ELR (cell line): ENCODE measurements at places on chromosomes 16 and 17.

GRCh38 chr17:82177276-82177675 lies 35.4 kb downstream of the CCDC57 start:
- no peak for DNase-seq

GRCh38 chr17:64596439-64596838 lies 65.7 kb downstream of the SMURF2 start:
- DNase-seq = no peak

GRCh38 chr16:46843898-46844642 lies 13.1 kb upstream of the C16orf87 start:
- DNase-seq = no peak

- peak; percentile 30 for DNase-seq
Observed at GRCh38 chr17:28973425-28973824, 22.1 kb upstream of the PHF12 start.

- DNase-seq = no peak
Observed at GRCh38 chr16:83301971-83302370, 505.8 kb upstream of the HSBP1 start.

GRCh38 chr17:64599827-64600226 lies 62.3 kb downstream of the SMURF2 start:
- no peak for DNase-seq

- no peak for DNase-seq
Observed at GRCh38 chr16:11072420-11073153, 128.2 kb downstream of the CLEC16A start.

GRCh38 chr17:50079334-50080095 lies 15.6 kb upstream of the PDK2 start:
- DNase-seq = peak; percentile 72

DNA sequence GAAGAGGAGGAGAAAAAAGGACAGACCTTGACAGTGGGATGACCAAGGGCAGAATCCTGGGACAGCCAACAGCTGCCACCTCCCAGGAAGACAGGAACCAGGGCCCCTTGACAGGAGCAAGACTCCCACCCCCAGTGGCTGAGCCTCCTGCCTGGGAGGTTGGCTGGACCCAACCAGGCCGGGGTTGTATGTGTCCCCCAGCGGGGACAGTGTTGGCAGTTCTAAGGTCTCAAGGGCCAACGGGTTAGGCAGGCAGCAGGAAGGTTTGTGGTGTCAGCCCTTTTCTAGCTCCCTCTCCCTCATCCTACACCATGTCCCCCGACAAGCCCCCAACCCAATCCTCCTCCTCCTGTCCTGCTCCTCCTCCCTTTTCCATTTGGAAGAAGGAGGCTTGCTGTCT lies 126.2 kb downstream of the MRM1 start:
- DNase-seq = no peak

DNA sequence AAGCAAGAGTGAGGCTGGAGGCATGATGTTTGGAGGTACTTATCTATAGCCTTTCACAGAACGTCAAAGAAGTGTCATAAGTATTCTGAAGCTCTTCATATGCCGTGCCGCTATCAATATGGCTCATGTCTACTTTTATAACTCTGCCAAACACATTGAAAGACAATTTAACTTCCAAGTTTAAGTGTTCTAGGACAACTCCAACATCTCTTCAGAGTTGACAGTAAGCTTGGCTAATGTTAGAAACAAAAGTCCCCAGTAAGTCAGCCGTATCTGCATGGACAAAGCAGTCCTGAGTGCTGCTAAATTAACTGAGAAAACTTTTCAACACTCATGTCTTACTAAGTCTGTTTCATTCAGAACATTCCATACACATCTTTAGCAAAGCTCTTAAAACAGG lies 32.2 kb downstream of the GRB2 start:
- no peak for DNase-seq

DNA sequence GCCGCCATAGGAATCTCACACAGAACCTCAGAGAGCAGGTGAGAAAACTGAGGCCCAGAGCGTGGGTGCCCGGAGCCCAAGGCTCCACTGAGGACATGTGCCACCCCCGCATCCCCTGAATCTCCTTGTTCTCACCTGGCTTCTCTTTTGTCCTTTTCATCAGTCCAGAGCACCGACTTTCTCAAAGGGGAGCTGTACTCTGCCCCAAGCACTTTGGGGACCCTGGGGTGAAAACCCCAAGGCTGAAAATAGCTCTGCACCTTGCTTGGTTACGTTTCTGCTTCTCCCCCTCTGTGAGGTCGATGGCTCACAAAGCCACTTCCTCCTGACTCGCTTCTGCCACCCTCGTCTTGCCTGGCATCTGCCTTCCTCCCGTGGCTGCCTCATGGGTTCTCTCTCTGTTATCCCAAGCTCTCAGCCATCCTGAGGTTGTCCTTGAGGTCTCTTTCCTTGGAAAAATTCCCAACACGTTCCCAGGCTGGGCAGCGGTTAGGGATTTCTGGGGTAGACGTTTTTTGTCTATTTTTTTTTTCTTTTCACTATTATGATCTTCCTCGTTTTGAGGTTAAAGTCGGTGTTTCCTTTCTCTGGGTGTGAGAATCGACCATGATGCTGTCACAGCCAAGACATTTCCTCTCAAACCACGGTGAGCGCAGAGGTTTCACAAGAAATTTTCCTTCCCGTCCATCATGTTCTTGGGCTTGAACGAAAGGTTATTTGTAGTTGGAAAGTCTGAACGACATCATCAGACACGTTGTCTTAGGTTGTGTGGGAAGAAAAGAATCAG lies 37.2 kb downstream of the IRF8 start:
- DNase-seq = no peak

DNA sequence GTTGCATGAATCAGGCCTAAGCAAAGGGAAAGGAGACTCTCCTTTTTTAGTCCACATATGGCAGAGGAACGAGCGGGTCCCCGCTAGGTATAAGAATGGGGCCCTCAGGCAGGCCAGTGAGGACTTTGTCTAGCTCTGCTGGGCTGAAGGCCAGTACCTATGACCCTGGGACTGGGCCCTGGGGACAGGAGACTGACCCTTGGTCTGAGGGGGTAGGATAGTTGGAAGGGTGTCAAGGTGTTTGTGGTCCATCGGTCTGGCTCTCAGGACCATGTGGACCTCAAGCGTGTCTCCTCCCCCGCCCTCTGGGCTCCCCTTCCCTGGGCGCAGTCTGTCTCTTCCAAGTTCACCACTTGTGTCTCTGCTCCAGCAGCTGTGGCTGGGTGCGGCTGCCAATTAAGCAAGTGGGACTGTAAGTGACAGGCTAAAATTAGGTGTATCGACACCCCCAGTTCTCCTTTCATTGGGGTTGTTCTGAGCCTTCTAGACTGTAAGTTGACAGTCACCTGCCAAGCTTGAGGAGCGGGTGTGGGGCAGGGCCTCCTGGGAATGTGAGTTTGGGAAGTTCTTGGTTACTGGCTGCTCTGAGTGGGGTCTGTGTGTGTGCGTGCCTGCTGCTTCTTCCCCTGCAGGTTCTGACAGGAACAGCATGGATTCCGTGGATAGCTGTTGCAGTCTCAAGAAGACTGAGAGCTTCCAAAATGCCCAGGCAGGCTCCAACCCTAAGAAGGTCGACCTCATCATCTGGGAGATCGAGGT lies 24.5 kb downstream of the AKAP1 start:
- DNase-seq = no peak

GRCh38 chr17:57269598-57270255 lies 13.4 kb downstream of the MSI2 start:
- no peak for DNase-seq

DNA sequence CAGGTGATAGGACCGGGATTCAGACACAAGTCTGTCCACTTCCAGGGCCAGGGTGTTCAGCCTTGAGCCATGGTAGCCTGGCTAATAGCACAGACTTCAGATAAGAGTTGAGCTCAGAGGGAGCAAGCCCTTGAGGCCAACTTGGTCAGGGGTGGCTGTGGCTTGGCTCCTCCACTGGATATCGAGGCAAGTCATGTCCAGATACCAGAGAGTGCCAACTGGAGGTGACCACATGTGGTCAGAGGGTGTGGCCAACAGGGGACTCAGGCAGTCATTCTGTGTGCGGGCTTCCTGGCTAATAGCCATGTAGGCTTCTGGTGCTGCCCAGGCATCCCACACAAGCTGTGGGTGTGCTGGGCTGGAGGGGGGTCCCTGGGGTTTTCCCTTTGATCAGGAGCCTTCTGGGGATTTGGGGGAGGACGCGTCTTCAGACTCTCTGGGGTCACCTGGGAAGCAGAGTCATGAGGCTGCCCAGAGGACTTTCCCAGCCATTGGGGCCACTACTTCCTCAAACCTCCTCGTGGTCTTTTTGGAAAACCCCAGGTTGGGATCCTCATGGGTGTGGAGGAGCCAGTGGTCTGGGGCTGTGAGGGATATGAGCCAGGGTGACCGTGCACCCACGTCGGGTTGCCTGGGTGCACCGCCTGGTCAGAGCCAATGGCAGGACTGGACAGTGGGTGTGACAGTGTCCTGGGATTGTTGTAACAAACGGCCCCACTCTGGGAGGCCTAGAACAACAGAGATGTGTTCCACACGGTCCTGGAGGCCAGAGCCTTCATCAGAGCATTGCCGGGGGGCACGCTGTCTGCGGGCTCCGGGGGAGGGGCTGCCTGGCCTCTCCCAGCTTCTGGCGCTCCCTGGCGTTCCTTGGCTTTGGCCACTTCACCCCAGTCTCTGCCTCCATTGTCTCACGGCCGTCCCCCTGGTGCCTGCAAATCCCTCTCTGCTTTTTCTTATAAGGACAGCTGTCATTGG lies 25.0 kb downstream of the COX4I1 start:
- no peak for DNase-seq

DNA sequence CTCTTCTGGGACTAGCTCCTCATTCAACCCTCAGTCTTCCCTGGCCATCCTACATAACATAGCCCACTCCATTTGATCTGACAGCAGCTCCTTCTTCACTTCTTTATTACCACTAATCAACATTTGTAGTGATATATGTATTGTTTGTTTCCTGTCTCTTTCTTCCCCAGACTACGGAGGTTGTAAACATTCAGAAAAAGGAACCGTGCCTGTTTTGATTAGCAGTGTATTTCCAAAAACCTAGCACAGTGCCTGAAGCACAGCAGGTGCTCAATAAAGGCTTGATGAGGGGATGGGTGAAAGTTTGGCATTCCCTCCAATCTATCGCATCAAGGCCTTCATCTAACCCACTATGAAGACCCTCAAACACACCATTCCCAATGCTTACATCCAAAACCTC lies 150.8 kb downstream of the XYLT1 start:
- no peak for DNase-seq

- DNase-seq = peak; percentile 50
Observed at GRCh38 chr17:21036361-21036881, 6.4 kb downstream of the USP22 start.

DNA sequence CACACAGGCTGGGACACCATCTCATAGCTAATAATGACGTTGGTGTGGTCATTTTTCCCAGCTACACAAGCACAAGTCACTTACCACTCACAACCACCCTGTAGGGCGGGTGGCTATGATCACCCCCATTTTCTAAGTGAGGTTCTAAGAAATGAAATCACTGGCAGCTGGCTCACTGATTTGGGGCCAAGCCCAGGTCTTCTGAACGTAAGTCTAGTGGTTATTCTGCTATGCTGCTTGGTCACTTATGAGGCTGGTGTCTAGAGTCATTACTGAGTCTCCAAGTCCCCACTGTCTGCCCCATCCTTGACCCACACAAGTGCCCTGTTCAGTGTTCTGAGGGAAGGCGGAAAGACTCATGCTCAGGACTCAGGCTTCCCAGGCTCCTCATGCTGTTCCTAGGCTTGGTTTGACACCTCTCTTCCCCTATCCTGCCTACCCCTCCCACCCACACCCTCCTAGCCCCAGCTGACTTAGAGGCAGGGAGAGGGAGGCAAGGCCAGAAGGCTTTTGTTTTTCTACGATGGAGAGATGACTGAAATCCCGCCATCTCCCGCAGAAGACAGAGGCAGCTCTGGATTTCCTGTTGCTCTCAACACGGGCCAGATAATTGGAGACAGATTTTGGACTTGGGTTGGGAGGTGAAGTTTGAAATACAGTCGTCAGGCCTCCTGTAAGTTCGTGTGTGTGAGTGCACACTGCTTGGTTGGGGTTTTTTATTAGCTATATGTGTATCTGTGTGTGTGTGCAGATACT lies 32.2 kb downstream of the FZD2 start:
- DNase-seq = peak; percentile 12

DNA sequence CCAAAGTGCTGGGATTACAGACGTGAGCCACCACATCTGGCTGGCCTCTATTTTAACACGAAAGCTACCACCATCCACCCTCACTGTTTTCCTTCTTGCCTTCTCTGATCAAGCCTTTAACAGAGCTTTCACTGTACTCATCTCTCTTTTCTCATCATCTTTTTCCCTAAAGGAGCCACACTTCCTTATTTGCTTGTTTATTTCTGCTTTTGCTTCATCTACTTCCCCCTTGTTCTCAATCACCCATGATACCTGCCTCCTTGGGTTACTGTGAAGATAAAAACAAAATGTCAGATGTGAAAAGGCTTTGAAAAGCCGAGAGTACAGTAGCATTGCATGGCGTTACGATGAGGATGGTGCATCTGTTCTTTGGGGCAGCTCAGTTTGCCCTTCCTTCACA lies 79.9 kb downstream of the ZNF18 start:
- no peak for DNase-seq

GRCh38 chr16:10318798-10319500 lies 66.9 kb upstream of the ATF7IP2 start:
- DNase-seq = no peak
